Hematopoietic multipotent progenitor cell treated with erythropoietin and hydrocortisone succinate and interleukin-3 and kit ligand, for 15 days (in vitro differentiated cells): ENCODE measurements at places on chromosomes 5 and 9.
A peak's percentile ranks its signal among the peaks of the same experiment; 100 is the strongest.

DNA sequence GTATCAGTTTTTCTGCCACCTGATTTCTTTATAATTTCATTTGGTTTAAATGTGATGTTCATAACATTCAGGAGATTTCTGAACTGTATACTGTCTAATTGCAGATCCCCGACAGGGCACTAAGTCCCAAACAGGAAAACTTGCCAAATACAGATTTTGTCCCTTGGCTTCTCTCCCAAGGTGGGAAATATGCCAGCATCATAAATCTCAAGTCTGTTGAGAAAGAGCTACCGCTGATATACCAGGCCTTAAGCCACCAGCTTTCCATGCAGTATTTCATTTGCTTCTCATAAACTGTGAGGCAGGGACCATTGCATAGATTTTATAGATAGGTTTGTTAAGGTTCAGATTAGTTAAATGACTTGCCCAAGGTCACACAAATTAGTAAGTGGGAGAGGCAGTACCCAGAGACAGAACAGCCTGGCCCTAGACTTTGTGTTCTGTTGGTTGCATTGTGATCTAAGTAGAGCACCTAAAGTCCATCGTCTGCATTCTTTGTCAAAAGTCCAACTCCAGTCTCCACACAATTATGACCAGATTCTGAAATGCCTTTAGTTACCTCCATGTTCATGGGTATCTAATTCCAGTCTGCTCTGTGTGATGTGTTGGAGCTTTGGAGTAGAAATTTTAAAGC is 16.2 kb downstream of the GPR21 start:
- DNase-seq = no peak

GRCh38 chr5:125093776-125094175 is 347.3 kb upstream of the ZNF608 start:
- no peak for DNase-seq

DNA sequence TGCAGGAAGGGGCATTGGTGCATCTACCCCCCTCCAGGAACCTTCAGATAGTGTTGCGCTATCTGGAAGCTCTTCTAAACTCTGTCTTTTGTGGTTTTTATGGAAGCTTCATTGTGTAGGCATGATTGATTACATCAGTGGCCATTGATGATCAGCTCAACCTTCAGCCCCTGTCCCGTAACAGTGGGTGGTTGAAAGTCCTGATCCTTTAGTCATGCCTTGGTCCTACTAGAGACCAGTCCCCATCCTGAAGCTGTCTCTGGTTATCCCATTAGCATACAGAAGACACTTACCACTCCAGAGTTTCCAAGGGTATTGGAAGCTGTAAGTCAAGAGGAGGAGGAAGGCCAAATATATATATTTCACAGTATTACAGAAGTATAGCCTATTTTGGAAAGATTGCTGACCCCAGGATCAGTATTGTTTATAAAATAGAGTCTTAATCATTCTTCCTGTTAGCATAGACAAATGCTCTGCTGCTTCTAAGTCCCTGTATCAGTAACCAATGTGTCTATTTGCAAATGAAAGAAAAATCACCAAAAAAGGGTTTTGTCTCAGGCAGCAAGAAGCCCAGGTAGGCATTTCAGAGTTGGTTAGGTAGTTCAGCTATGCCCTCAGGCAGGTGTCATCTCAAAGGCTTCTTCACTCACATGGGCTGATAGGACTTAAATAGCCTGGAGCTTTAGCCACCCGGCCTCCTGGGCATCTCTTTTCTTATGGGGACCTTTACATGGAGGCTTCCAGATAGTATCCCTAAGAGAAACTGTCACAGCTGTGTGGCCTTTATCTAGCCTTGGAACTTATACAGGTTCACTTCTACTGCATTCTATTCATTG is 41.6 kb downstream of the SPIN1 start:
- no peak for DNase-seq

- DNase-seq = no peak
Measured at GRCh38 chr5:56440871-56441740, 208.0 kb upstream of the ANKRD55 start.

- no peak for DNase-seq
Measured at GRCh38 chr5:56406221-56406620, 173.1 kb upstream of the ANKRD55 start.

DNA sequence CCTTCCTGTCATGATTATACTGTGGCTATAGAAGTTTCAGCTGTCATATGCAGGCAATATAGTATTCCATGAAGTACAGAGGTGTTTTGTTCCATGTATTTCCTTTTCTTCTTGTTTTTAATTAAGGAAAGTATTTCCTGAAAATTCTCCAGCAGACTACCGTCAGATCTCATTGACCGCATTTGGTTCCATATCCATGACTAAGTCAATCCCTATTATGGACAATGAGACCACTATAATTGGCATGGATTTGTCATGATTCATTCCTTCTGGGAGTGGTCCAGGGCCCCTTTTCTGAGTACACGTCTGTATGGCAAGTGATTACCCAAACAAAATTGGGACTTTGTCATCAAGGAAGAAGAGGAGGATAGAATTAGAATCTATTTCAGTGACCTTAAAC is 283.2 kb upstream of the CLINT1 start:
- no peak for DNase-seq

GRCh38 chr9:126546036-126546435 is 67.7 kb upstream of the LMX1B start:
- no peak for DNase-seq

- DNase-seq = no peak
Measured at GRCh38 chr9:26321935-26322334, 570.7 kb downstream of the CAAP1 start.

GRCh38 chr5:982377-983237 is 26.0 kb upstream of the NKD2 start:
- no peak for DNase-seq

GRCh38 chr5:68464424-68464823 is 248.9 kb downstream of the PIK3R1 start:
- DNase-seq = no peak

- DNase-seq = peak; percentile 86
Measured at GRCh38 chr9:77892955-77893514, 138.6 kb downstream of the GNAQ start.

DNA sequence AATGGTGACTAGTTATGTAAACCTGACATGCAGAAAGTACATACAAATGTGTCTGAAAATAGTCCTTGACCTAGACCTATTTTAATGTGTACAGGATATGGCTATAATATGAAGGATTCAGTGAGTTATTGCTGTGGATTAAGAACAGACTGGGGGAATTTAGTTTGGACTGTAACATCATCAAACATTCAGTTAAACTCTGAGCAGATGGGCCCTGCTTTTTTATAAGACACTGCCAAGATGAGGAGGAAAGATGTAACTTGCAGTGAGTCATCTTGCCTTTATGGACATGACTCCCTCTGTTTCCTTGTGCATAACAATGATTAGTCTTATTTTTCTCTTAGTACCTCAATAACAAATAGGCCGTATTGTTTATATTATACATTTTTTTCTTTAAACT is 12.2 kb downstream of the PPP3R2 start:
- no peak for DNase-seq

DNA sequence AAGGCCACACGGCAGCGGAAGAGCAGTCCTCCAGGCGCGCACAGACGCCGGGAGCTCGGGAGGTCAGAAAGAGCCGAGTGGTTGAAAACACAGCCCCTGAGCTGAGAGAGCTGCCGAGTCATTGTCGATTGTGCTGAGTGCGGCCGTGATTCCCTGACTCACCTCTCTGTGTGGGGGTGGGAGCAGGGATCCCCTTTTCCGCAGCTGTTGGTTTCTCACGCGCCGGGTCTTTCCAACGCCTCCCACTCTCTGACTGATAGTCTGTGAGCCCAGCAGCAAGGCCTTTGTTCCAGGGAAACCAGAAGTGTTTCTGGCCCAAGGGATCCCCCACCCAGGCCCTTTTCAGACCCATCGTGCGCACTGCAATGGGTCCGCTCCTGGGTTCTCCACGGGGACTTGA is 97.3 kb downstream of the MRPL36 start:
- no peak for DNase-seq

DNA sequence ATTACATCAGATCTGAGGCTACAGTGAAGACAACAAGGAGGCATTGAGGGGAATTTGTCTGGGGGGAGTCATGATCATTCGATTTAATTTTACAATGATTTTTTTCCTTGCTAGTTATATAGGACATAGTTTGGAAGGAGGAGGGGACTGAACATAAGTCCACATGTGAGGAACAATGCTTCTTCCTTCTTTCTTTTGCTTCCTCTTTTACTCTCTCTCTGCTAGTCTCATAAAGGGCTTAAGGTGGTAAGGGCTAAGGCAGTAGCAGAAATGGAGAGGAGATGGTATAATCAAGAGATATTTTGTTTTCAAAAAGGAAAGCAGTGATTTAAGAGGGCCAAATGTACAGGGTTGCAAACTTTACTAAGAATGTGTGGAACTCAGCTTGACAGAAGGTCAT is 64.3 kb downstream of the GRIN3A start:
- no peak for DNase-seq

GRCh38 chr5:180214870-180215770 is 6.1 kb upstream of the RASGEF1C start:
- no peak for DNase-seq

GRCh38 chr9:89541798-89542197 is 43.9 kb upstream of the SEMA4D start:
- DNase-seq = no peak

DNA sequence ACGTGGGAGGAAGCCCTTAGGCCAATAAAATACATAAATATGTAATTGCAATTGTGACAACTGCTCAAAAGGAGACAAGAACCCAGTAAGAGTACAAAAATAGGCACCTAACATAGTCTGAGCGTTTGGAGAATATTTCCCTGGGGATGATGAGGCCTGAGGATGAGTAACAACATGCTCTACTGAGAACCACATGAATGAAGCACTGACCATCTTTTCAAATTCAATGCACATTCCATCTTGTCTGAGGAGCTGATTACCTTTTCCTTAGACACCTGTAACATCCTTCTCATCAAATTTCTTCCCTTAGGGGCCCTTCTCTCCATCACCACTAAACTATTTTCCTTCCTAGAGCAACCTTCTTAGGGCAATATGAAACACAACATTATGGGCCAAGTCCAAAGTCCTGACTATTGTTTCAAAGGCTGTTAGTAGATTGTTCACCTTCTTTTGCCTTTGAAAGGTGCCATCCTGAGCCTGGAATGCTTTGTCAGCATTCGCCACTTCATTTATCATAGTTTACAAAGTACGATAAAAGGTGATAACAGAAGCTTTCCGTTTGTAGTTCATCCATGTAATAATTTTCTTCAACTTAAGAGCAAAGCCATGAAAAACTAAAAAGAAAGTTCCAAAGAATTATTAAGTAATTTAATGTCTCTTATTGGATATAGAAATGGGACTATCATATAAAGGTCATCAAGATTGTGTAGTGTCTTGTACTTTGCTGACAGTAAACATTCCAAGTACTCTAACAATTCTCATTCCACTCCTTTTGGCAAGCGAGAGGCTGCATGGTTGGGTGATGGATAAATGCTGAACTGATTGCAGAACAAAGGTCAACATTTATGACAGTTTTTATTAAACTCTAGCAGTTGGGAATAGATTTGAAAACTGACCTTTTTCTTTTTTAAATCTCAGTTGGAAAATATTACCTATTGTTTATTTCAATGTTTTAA is 471.3 kb downstream of the PDE4D start:
- no peak for DNase-seq

GRCh38 chr9:69218166-69218565 is 44.1 kb downstream of the TJP2 start:
- no peak for DNase-seq

DNA sequence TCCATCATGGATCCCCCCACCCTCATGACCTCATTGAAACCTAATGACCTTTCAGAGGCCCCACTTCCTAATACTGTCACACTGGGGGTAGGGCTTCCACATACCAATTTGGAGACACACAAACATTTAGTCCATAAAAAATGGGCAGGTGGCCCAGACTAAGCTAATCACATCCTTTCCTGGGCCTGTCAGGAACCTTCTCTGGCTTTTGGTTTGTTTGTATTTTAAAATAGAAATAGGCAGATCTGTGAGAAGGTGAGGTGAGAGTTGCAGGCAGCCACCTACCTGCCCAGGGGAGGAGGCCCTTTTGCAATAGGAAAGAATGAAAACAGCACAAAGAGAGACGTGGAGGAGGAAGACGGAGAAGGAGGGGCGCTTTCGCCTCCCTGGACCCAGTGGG is 90.2 kb upstream of the BOD1 start:
- no peak for DNase-seq

DNA sequence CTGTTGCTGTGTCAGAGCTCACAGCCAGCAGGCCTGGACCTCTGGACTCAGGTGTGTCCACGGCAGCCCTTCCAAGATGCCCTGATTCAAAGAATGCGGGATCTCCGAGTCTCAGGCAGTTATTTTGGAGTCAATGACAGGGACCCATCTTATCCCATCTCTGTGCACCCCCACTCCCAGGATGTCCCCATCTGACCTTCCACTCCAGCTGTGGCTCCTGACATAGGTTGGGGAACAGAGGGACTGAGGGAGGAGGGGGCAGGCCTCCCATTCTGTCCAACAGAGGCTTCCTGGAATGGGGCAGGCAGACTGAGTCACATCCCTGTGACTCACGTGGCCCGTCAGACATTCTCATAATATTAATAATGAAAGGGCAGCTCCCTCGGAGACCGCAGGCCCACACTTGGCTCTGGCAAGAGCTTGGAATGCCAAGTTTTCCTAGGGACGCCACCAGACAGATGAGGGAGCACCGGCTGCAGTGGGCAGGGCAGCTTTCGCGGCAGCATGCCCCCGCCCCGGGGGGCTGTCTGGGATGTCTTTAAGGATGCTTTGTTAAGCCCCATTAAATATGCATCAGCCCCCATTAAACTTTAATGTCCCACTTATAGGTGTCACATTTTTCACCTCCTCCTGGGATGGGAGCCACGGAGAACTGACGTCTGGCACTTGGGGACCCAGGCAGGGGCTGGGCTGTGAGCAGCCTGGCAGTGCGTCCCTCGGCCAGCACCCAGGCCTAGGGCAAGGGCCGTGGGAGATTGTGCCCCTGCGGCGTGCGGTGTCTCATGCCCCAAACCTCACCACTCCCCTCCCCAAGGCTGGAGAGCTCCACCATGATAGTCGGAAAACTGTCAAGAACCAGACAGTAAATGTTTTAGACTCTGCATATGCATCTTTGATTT is 23.6 kb upstream of the FIBCD1 start:
- no peak for DNase-seq

DNA sequence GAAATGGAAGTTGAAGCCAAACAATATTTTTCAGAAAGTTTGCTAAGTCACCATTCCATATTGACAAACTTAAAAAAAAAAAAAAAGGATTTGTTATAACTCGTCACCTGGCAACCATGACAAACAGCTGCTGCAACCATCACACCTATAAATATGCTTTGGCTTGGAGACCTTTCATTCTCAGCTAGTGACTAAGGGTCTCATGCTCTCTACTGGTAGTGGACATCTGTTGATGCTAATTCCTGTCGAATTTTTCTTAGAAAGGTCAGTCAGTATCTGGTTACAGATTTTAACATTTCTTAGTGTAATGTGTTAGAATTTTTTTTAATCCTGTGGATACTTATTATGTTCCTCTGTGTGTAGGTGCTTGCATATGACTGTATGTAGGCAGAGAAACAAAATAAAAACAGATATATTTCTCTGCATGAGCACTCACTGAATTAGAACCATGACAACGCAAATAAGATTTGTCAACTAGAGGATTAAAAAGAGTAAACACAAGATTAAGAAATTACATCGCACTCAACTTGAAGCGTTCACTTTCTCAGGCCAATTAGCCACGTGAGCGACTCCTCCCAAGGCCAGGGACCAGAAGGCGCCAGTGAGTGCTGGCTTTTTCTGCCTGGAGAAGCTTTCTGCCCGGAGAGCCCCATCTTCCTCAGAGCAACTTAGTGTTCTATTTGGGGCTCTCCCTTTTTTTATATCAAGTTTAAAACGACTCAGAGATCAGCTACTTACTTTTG is 27.0 kb upstream of the ZNF622 start:
- no peak for DNase-seq
